ENCODE measurements at places on chromosomes 1 and 21.

- DNase-seq, result no peak
Observed at GRCh38 chr1:152759453-152760173, 1.8 kb downstream of the KPRP start.

GRCh38 chr1:154276797-154277196, 4.4 kb downstream of the HAX1 start:
- DNase-seq, result no peak

DNA sequence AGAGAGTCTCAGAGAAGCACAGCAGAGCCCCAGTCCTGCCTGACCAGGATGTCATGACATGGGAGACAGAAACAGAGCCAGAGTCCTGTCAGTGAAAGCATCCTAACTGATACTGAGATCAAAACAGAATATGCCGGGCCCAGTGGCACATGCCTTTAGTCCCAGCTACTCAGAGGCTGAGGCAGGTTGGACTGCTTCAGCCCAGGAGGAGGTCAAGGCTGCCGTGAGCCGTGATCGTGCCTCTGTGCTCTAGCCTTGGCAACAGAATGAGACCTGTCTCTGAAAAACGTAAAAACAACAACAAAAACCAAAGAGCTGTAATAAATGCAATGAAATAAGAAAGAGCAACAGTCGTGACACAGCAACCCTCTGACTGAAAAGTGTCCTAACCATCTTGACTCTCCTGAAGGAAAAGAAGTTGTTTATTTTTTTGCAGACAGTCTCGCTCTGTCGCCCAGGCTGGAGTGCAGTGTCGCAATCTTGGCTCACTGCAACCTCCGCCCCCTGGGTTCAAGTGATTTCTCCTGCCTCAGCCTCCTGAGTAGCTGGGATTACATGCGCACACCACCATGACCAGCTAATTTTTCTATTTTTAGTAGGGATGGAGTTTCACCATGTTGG, 189.2 kb downstream of the SLC45A1 start:
- DNase-seq, result no peak

GRCh38 chr21:31107176-31107785, 69.0 kb upstream of the KRTAP19-8 start:
- no peak for DNase-seq

DNA sequence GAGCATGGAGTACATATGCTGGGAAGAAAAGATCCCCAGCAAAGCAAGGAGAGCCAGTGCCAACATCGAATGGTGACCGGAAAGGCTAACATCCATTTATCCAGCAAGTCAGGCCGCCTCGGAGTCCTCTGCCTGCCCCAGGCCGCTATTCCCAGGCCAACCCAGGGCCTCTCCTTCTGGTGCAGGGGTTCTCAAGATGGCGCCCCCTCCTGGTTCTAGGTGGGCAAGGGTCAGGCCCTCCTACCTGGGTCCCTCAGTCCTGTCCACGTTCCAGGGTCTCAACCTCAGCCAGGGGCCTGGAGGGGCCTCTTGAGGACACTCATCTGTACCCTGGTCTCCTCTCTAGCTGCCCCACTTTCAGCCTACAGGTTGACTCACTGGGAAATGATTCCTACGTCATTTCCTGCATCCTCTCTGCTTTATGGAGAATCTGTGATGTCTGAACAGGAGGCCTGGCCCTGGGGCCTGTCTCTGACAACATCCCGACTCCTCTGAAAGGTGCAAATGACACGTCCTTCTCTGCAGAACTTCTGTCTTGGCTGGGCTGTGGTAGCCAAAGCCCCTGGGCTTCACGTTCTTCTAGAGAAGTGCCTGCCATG, 145.3 kb downstream of the PSMG1 start:
- no peak for DNase-seq

- no peak for DNase-seq
Observed at GRCh38 chr1:51488372-51489050, 30.6 kb downstream of the EPS15 start.

DNA sequence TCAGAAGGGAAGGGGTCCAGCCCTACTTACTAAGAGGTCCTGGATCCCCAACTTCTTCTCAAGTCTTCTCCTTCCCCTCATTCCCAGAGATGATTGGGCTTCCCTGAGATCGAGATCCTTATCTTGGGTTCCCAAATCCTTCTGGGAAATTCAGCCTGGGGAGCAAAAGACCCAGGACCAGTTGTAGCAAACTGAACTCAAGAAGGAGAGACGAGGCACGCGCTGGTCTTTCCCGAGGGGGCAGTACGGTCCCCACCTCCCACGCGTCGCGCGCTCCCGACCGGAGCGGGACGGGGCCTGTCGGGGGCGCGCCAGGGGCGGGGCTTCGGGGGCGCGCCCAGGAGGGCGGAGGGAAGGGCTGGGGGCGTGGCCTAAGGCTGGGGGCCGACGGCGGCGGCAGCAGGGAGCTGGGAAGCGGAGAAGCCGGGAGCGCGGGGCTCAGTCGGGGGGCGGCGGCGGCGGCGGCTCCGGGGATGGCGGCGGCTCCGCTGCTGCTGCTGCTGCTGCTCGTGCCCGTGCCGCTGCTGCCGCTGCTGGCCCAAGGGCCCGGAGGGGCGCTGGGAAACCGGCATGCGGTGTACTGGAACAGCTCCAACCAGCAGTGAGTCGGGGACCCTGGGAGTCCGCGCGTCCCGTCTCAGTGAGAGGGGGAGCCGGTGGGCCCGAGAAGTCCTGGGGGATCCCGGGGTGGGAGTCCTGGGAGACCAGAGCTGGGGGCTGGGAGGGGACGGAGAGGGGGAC, at the start of gene EFNA3:
Gene EFNA3, plus strand, starts transcription at position 369 of the 741 bp plus-strand sequence. Its CDS starts 105 bp downstream, at position 474.
- no peak for DNase-seq

- DNase-seq, result no peak
Observed at GRCh38 chr1:200367841-200368534, 41.8 kb downstream of the ZNF281 start.

DNA sequence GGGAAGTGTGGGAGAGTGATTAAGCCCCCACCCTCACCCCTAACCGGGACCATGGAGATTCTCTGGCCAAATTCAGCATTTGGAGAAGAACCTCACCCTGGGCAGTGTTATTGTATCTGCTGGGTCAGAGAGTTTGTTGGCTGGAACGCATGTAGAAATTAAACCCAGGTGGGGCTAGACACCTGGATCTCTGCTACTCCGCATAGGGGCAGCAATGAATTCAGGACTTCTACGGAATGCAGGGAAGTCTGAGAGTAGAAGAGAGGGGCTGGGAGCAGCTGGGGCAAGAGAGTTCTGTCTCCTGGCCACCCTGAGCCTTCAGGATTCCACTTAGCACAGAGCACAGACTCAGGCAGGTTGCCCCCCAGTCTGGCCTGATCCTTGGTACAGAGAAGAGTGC, 3.6 kb upstream of the CRABP2 start:
- DNase-seq, result no peak

DNA sequence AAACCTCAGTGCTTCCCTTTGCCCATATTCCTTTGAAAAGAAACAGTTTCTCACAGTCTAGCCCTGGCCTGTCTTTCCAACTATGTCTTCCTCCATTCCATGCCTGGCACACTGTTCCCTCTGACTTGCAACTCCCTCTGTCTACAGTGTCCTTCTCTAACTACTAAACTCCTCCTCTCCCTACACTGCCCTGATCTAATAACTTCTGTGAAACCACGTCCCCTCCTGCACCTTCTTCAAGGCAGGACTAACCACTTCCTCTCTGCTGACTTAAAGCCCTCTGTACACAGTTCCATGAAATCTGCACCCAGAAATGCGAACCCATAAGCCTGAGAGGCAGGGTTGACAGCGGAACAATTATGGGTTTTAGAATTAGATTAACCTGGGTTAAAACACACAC, 62.2 kb upstream of the ATP1B1 start:
- DNase-seq, result no peak

DNA sequence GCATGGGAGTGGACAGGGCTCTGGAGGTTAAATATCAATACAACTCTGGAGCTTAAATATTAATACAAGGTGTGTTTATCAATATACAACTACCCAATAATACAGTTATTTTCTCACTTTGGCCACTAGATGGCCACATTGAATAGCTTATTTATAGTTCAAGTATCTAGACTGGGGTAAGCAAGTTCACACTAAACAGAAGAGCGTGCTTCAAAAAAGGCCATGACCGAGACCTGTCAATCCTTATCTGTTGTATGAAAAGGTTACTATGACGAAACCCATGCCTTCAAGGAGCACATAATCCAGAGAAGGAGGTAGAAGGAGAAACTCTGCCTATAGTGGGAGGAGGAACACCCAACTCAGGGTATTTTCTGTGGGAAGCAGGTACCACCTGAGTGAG, 29.1 kb downstream of the CHML start:
- no peak for DNase-seq

GRCh38 chr21:42312626-42313104, 2.5 kb downstream of the TFF3 start:
- DNase-seq, result no peak

GRCh38 chr1:1336446-1336845, 5.4 kb downstream of the TAS1R3 start:
- DNase-seq, result no peak

- DNase-seq, result no peak
Observed at GRCh38 chr21:41777951-41778815, 11.3 kb upstream of the RIPK4 start.

DNA sequence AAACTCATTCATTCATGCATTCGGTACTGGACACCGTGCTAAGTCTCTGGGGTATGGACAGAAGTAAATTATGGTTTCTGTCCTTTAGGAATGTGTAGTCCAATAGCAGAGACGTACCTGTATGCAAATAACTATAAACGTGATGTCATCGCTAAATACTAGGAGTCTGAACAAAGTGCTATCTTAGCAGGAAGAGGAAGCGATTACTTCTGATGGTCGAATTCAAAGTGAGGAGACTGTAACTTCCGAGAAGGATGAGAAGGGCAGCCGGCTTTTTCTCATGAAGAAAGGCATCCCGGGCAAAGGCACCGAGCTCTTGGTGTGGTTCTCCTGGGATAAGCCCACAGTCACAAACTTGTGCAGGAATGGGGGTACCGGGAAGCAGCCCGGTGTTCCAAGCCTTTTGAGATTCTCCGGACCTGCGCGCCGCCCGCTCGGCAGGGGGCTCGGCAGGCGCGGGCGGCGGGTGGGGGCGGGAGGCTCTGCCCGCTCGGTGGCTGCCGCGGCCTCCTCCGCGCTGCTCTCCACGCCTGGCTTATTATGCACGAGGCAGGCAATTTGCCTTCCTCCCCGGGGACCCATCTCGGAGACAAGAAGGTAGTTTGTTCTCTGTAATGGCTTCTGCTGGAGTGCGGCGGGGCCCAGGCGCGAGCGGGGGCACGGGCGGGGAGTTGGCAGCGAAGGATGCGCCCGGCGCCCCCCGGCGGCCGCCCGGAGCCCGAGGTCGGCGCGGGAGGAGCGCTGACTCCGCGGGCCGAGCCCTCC, 67.5 kb upstream of the CD1D start:
- DNase-seq, result no peak

- DNase-seq, result no peak
Observed at GRCh38 chr1:2811533-2811918, 10.0 kb upstream of the TTC34 start.

DNA sequence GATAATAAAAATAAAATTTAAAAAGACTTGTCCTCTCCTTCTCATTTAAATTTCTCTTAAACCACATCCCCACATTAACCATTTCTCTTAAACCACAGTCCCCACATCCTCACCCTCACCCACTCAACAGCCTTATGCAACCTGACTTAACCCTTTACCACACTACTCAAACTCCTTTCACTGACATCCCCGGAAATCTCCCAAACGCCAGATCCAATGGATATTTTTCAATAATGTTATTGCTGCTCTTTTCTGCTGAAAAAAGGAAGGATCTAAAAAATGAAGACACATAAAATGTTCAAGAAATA, 54.2 kb upstream of the EEIG2 start:
- DNase-seq, result no peak

- DNase-seq, result no peak
Observed at GRCh38 chr1:203295796-203296195, 9.5 kb upstream of the BTG2 start.

- DNase-seq, result no peak
Observed at GRCh38 chr21:38027901-38028498, 111.7 kb upstream of the KCNJ6 start.

- DNase-seq, result no peak
Observed at GRCh38 chr1:70034403-70034802, 171.0 kb downstream of the LRRC40 start.

- no peak for DNase-seq
Observed at GRCh38 chr1:234899041-234899729, 229.5 kb downstream of the TOMM20 start.

GRCh38 chr1:21293537-21294265, 3.4 kb upstream of the ECE1 start:
- peak; percentile 29 for DNase-seq

DNA sequence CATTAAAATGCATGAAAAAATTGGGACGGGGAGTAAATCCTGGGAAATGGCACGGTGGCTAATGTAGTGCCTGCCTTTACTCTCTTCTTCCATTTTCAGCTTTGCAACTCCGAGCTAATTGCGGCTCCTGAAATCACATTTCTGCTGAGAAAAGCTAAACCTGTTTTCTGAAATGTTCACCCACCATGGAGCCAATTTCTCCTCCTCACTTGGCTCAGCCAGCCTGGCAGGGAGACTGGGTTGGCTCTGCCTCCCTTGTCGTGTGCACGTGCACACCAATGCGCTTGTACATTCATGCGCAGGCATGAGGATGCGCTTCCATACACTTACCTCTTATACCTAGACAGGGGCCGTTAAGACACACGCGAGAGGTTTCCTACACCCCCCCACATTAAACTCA, 165.4 kb downstream of the PLXNA2 start:
- no peak for DNase-seq

- DNase-seq, result no peak
Observed at GRCh38 chr1:43753422-43753821, 46.1 kb downstream of the ST3GAL3 start.

DNA sequence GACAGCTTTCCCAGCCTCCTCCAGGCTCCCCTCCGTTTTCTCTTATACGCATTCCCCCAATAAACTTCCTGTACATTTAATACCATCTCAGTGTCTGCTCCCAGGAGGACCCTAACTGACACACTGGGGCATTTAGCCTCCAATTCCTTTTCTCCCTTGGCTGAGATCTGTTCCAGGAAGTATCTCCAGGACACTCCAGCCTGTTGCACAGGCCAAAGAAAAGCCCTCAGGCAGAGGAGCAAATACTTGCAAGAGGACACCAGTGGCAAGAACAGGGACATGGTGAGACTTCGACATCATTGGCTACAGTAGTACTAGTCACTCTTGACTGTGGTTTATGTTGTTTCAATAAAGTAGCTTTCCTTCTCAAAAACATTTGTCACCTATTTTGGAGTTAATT, 4.7 kb upstream of the SYNJ1 start:
- no peak for DNase-seq

- DNase-seq, result no peak
Observed at GRCh38 chr1:174273776-174274175, 114.5 kb downstream of the RABGAP1L start.

DNA sequence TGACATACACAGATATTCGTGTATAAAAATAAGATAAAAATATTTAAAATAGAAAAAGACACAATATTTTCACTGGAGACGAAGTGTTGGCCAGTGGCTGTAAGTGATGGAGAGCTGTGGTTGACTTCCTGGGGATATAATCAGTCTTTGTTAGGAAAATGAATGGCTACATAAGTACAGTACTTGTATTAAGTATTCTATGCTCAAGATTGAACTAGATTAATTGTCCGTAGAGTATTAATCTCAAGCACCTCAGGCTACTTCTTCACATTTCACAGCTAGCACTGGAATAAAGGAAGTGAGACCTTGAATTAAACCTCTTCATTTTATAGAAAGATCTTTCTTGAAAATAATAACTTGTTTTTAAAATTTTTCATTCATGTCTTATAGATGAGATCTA, 39.0 kb upstream of the RGS5 start:
- no peak for DNase-seq

- no peak for DNase-seq
Observed at GRCh38 chr1:56025942-56026341, 553.4 kb downstream of the PLPP3 start.

- no peak for DNase-seq
Observed at GRCh38 chr1:179053486-179053885, 27.8 kb downstream of the FAM20B start.

- no peak for DNase-seq
Observed at GRCh38 chr21:41348434-41348833, 13.4 kb upstream of the MX2 start.

Data from stimulated activated CD8-positive, alpha-beta memory T cell treated with anti-CD3 and anti-CD28 coated beads, Interleukin-4, amount 100 ng/mL, for 1 hour (primary cell).